ENCODE measurements at places on chromosomes 6 and 20.

- DNase-seq: no peak
Measured at GRCh38 chr6:106100755-106101154, 14.6 kb downstream of the PRDM1 start.

GRCh38 chr6:133985970-133986369 is 32.9 kb downstream of the TBPL1 start:
- no peak for DNase-seq

GRCh38 chr6:139588076-139588639 is 213.7 kb upstream of the CITED2 start:
- no peak for DNase-seq

- DNase-seq: no peak
Measured at GRCh38 chr6:31642798-31643570, 9.5 kb downstream of the BAG6 start.

- no peak for DNase-seq
Measured at GRCh38 chr6:32558426-32559057, 28.5 kb upstream of the HLA-DRB5 start.

DNA sequence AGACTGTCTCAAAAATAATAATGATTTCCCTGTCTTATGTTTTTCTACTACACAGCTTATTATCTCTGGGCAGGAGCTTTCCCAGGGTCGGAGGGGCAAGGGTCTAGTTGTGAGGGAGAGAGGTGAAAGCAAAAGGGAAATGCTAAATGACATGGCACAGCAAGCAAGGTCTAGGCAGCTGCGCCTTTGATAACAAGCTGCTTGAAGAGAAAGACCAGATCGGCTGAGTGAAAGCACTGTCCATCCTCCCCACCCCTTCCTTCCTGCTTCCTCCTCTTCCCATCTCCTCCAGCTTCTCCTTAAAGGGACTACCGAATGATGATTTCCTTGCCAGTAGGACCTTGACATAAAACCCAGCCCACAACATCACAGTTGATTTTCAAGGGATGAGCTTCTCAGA is 158.1 kb upstream of the AKAP12 start:
- no peak for DNase-seq

GRCh38 chr6:123829302-123829953 is 25.8 kb downstream of the NKAIN2 start:
- DNase-seq: no peak

GRCh38 chr20:3312940-3313682 is 74.1 kb upstream of the SLC4A11 start:
- DNase-seq: no peak

GRCh38 chr6:111552958-111553357 is 52.7 kb downstream of the TRAF3IP2 start:
- no peak for DNase-seq

DNA sequence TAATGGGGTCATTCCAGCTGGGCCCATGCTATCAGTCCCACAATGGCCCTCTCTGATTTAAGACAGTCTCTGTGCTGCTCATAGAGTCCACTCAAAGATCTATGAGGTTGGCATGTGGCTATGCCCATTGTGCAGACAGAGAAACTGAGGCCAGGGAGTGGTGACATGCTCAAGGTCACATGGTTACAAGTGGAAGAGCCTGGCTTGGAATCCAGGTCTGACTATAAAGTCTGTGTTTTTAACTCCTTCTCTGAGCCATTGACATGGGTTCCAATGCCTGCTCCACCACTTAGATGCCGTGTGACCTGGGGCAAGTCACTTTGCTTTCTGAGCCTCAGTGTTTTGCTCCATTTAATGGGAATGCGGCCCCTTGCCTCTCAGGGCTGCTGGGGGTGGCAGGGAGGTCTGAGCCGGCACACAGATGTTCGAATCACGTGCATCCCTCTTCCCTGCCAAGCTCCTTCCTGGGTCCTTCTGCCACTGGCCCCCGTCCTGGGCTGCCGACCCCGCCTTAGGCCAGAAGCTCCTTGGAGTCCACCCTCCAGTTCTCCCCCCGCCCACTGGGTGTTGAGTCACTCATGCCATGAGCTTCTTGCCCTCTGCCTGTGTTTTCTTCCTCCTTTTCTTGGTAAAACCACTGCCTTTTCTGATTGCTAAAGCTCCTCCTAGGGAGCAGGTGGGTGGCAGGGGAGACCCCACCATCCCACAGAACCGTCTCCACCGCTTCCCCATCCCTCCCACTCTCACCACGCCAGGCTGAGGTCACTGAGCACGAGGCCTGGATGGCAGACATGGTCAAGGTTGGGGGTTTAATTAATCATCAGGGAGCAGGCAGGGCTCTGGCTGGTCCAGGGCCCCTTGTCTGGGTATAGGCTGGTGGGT is 35.7 kb downstream of the CEBPB start:
- no peak for DNase-seq

- DNase-seq: no peak
Measured at GRCh38 chr6:167670938-167671338, 155.8 kb upstream of the AFDN start.

- DNase-seq: no peak
Measured at GRCh38 chr6:164006459-164006858, 591.9 kb downstream of the QKI start.

DNA sequence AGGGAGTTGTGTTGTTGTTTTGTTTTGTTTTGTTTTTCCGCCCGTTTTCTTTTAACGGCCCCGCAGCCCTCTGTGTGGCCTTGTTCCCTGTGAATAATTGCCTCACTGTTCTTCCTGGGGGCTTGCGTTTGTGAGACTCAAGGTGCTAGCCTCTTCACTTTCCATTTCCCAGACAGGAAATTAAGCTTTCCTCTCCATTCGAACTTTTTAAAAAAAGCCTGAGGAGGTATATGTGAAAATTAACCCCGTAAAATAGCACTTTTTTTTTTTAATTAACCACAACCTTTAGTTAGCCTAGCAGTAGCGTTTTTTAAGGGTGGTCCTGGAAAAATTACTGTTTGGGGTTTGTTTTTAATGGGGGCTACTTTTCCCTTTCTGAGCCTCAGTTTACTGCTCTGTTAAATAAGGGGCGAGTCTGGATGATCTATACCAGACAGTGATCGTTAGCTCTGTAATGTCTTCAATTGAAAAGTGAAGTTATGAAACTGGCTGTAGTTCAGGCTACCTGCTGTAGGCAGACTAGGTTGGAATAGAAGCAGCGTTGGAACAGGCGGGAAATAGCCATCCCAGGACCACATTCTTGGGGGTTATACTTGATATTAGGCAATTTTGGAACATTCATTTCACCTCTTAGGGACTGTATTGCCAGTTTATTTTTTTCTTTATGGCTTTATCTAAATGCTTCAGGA is 1.7 kb downstream of the STX16 start:
- DNase-seq: no peak

- no peak for DNase-seq
Measured at GRCh38 chr20:47479506-47479905, 22.2 kb upstream of the NCOA3 start.

DNA sequence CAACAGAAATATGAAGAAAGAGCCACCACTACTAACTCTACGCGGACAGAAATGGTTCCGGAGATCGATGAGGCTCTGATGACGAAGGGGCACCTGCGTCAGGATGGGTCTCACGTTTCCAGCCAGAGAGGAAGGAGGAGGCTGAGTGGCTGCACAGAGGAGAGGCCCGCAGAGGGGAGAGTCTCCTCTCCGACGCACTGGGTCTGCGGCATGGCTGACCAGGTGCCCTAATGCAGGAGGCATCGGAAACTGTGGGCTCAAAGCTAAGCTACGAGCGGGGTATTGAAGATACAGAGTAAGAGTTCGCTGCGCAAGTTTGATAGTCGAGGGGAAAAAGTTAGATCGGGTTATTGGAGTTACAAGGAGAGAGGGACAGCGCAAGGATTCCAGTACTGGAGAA is 69.9 kb downstream of the TTLL2 start:
- no peak for DNase-seq

GRCh38 chr20:19695081-19695480 is 63.0 kb upstream of the RIN2 start:
- DNase-seq: no peak

GRCh38 chr6:110366975-110367374 is 8.8 kb upstream of the METTL24 start:
- DNase-seq: no peak

DNA sequence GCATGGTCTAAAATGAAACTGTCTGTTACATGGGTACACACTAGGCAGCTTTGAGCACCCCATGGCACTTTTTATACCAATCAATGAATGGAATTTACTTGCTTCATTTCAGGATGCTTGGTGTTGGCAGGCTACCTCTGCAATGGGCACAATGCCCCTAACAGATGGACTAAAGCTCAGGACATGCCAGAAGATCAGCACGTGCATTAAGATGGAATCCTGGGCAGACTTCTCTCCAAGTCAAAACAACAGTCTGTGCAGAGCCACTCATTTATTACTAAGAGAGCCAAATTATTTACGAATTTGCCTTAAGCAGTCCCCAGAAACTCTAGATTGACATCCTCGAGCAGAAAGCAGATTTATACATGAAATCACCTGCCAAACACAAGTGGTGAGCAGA is 55.8 kb upstream of the SCML4 start:
- DNase-seq: no peak

Measured in stimulated activated CD8-positive, alpha-beta memory T cell treated with anti-CD3 and anti-CD28 coated beads, Interleukin-12 subunit alpha, Interleukin-12 subunit beta, amount 100 ng/mL, for 4 hours (primary cell).